ENCODE measurements at places on chromosomes 4 and X. TPM values are rescaled to one million over a fixed set of nuclear protein-coding genes. Genes with fewer than 3 reads are reported as not detected.
A peak's percentile ranks its signal among the peaks of the same experiment; 100 is the strongest.

- peak; percentile 39 for DNase-seq
These were observed 53.6 kb downstream of the SLC7A11 start for GRCh38 chr4:138188406-138189084.

GRCh38 chr4:170671171-170671570 lies 581.4 kb upstream of the AADAT start:
- no peak for DNase-seq

GRCh38 chr4:110489901-110490508 lies 14.1 kb downstream of the ENPEP start:
- no peak for DNase-seq

GRCh38 chr4:24850674-24851073 lies 55.3 kb downstream of the SOD3 start:
- DNase-seq, result peak; percentile 94

DNA sequence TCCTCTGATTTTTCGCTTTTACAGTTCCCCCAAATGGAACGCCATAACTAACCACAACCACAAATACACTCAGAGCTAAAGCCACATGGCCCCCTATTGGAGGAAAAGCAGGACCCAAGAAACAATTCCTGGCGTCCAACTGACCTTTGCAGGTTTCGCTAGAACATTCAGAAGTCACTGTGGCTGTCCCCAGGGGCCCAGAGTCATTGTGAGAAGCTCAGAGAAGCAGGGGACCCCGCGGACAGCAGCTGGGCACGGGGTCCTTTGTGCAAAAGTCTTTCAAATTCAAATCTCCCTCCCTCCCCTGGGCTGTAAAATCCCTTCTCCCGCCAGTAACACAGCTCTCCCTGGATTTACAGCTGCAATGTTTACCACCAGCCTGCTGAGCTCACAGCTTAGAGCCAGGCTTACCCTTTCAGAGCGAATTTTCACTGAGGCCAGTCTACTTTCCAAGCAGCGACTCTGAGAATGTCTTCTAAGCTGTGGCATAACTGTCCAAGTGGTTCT lies 214.8 kb downstream of the CRLF2 start:
- DNase-seq, result no peak

- DNase-seq, result peak; percentile 80
These were observed 32.1 kb downstream of the ASB5 start for GRCh38 chr4:176236946-176237345.

GRCh38 chrX:45601052-45601451 lies 400.4 kb upstream of the DIPK2B start:
- no peak for DNase-seq

- DNase-seq, result peak; percentile 67
These were observed at the start of gene BMPR1B for GRCh38 chr4:94757192-94758140. BMPR1B (plus strand) TSS chr4:94757955; CDS start chr4:95104425, 346,470 bp downstream.

GRCh38 chrX:43615660-43616059 lies 40.4 kb upstream of the MAOA start:
- no peak for DNase-seq

TEX13D gene
- polyA plus RNA-seq, result not detected

OCRL gene
- 19.4 TPM for polyA plus RNA-seq

UGT2B15 gene
- polyA plus RNA-seq, result not detected

UBE2A gene
- polyA plus RNA-seq, result 42.9 TPM

TMEM144 gene
- polyA plus RNA-seq, result 0.39 TPM

Measured in IMR-90 (cell line).